ENCODE measurements at places on chromosomes 2 and 18. TPM values are rescaled to one million over a fixed set of nuclear protein-coding genes. Genes with fewer than 3 reads are reported as not detected.

GRCh38 chr2:211898702-211899101 is 639.9 kb downstream of the ERBB4 start:
- no peak overlapping the region for H3K4me3 ChIP-seq
- no peak for DNase-seq
- H3K4me1 ChIP-seq = no peaks in the 10 kb centered on the region

GRCh38 chr2:214376618-214377285 is 34.1 kb upstream of the VWC2L start:
- no peaks in the 10 kb centered on the region for H3K36me3 ChIP-seq
- H3K4me1 ChIP-seq = no peaks in the 10 kb centered on the region
- no peak overlapping the region for H3K27ac ChIP-seq
- DNase-seq = no peak
- H3K27me3 ChIP-seq = no peaks in the 10 kb centered on the region

DNA sequence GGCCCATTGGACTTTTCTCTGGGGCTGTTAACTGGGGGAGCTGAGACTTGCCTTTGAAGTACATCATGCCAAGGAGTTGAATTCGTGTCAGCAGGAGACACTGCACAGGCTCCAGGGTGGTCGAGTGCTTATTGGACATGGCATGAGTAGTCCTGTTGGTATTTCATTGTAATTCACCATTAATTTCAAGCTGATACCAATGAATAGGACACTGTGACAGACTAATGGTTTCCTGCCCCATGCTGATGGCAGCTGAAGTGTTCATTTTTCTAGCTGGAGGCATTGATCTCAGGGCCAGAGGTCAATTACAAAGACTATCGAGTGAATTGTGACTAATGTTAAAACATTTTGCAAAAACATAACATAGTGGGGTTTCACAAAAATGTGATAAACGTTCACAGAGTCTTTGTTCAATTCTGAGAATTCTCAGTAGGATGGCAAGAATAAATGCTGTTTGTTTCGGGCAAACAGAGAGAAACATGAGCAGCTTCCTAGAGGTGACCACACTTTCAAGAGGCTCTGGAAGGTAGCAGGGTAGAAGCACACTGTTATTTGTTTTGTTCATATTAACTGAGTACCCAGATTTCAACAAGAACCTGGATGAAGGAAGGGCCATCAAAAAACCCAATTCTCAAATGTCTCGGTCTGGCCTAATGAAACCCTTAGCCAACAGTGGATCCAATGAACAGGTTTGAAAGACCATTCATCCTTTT is 90.6 kb upstream of the ARL4C start:
- H3K27me3 ChIP-seq = no peaks in the 10 kb centered on the region
- no peak overlapping the region for H3K27ac ChIP-seq
- H3K4me3 ChIP-seq = no peak overlapping the region
- no peaks in the 10 kb centered on the region for H3K4me1 ChIP-seq

DNA sequence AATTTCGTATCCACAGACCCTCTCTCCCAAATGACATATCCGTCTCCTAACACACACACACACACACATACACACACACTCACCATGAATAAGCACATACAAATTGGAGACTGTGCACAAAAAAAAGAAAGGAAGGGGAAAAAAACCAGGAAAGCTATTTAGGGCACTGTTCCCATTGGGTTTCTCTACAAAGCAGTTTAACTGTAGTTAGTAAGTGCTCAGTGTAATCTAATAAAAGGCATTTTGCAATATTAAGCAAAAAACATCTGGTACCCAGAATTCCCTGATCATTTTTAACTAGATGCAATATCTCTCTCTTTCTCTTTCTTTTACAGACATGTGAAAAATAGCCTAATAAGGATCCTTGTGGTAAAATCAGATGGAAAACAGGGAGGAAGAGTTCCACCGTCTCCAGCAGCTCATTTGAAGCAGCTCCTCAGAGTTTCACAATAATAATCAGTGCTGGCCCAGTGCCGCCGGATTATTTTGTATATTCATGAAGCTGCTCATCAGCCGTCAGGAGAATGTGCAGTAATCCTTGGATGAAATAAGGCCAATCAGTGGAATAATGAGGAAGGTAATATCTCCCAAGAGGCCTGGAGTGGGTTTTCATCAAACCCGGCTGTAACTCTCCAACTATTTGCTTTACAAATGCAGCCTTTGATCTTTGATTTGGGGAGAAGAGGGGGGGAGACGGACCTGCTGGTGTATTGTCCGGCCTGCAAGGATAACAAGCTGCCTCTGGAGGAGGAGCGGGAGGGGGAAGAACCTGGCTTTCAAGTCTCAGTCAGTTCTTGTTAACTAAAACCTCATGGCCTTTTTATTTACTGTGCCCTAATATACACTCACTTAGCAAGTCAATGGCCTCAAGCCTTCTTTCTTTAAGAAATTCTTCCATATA is 227.6 kb upstream of the SMIM21 start:
- H3K4me3 ChIP-seq = no peak overlapping the region
- no peaks in the 10 kb centered on the region for H3K36me3 ChIP-seq
- no peaks in the 10 kb centered on the region for H3K27me3 ChIP-seq

GRCh38 chr18:27824841-27825681 is 351.9 kb downstream of the CDH2 start:
- no peak for DNase-seq
- H3K27ac ChIP-seq = no peak overlapping the region
- H3K27me3 ChIP-seq = no peaks in the 10 kb centered on the region
- H3K36me3 ChIP-seq = no peaks in the 10 kb centered on the region
- no peaks in the 10 kb centered on the region for H3K4me1 ChIP-seq

GRCh38 chr2:238142382-238143205 is 4.1 kb downstream of the KLHL30 start:
- H3K4me1 ChIP-seq = peaks cover 43% of the 10 kb centered on the region
- no peaks in the 10 kb centered on the region for H3K27me3 ChIP-seq
- no peak overlapping the region for H3K4me3 ChIP-seq
- peak overlapping the region; percentile 22 for H3K27ac ChIP-seq

GRCh38 chr2:239200646-239201530 is 199.9 kb downstream of the HDAC4 start:
- DNase-seq = no peak
- H3K4me3 ChIP-seq = no peak overlapping the region
- H3K4me1 ChIP-seq = peaks cover 31% of the 10 kb centered on the region

DNA sequence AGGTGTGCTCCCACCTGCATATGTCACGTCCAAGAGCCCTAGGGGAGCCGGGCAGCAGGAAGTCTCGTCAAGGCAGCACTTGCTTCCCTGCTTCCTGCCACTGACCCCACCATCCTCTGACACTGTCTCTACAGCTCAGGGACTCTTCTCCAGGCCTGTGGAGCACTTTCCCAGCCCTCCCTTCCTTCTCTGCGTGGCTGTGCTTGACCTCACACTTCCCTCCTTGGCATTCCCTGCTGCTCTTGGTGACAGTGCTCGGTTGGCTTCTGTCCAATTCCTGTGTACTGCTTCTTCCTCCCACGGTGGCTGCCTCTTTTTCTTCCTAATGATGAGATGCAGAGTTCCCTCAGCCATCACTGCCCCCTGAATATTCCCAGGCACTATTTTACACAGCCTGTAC is 2.8 kb downstream of the CIDEA start:
- no peak overlapping the region for H3K27ac ChIP-seq
- no peak for DNase-seq
- peaks cover 28% of the 10 kb centered on the region for H3K27me3 ChIP-seq
- H3K4me1 ChIP-seq = peaks cover 6% of the 10 kb centered on the region

DNA sequence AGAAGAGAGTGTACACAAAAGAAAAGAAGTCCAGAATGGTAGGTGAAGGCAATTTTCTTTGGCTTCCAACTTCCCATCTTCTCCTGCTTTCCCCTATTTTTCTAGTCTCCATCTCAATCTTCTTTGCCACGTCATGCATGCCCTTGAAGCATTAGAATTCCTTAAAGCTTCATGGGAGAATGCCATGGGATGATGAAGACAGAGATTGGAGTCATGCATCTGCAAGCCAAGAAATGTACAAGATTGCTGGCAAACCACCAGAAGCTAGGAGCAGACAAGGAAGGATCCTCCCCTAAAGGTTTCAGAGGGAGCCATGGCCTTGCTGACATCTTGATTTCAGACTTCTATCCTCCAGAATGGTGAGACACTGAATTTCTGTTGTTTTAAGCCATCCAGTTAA is 305.9 kb downstream of the HRH4 start:
- H3K27ac ChIP-seq = no peak overlapping the region
- no peaks in the 10 kb centered on the region for H3K4me1 ChIP-seq
- DNase-seq = no peak
- no peak overlapping the region for H3K4me3 ChIP-seq
- H3K36me3 ChIP-seq = no peaks in the 10 kb centered on the region
- no peaks in the 10 kb centered on the region for H3K27me3 ChIP-seq

GRCh38 chr18:11993264-11993916 is 12.1 kb downstream of the IMPA2 start:
- no peaks in the 10 kb centered on the region for H3K27me3 ChIP-seq
- no peak for DNase-seq
- no peaks in the 10 kb centered on the region for H3K36me3 ChIP-seq
- peak overlapping the region; percentile 83 for H3K27ac ChIP-seq
- H3K4me3 ChIP-seq = no peak overlapping the region

- peaks cover 8% of the 10 kb centered on the region for H3K36me3 ChIP-seq
- no peak for DNase-seq
- H3K27me3 ChIP-seq = no peaks in the 10 kb centered on the region
- H3K4me1 ChIP-seq = peaks cover 9% of the 10 kb centered on the region
- H3K27ac ChIP-seq = no peak overlapping the region
- no peak overlapping the region for H3K4me3 ChIP-seq
Observed at GRCh38 chr2:181058378-181059269, 78.2 kb downstream of the UBE2E3 start.

DNA sequence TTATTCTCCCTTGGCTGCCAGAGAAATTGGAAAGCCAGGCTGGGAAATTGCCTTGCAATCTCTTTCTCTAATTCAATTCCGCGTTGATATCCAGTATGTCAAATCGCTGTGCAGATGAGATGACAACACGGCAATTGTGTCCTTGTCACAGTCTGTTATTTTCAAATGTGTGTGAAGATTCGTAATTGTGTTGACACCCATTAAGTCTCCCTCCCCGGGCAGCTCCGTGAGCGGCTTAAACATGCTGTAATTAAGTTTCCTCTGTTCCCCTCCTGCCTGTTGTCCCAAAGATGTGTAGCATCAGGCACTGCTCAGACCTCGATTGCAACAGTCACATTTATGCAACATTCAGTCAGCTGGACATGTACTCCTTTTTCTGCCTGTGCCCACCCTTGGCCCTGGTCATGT is 209.5 kb downstream of the LPIN1 start:
- no peaks in the 10 kb centered on the region for H3K4me1 ChIP-seq
- DNase-seq = no peak
- no peaks in the 10 kb centered on the region for H3K27me3 ChIP-seq
- H3K36me3 ChIP-seq = no peaks in the 10 kb centered on the region
- no peak overlapping the region for H3K27ac ChIP-seq

DNA sequence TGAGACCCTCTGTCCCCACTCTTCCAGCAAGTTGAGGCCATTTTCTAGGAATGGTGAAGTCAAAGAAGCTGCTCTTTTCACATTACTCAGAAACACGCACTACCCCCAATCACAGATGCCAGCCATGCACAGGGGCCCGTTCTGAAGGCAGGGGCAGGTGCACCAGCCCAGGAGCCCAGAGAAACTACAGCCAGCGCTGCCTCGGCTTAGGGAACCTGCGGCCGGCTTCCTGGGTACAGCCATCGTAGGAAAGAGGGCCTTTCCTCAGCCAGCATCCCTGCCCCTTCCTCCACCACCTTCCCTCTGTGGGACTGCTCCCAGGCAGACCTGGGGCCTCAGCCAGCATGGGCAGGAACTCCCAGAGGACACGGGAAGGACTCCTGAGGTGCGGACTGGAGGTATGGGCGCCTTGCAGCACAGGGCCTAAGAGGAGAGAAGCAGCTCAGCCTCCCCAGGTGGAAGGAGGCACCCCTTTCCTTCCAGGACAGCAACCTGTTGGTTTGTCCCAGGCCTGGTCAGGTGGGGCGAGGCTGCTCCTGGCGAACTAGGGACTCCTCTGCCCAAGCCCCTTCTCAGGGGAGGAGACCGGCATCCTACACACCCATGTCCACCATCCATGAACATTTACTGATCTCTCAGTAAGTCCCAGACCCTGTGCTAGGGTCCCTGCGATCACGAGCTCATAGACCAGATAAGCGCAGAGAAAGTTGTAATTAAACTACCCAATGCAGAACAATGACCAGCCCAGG is 99.0 kb upstream of the ID2 start:
- H3K27ac ChIP-seq = peak overlapping the region; percentile 64
- DNase-seq = no peak
- peaks cover 9% of the 10 kb centered on the region for H3K4me1 ChIP-seq
- peak overlapping the region; percentile 32 for H3K4me3 ChIP-seq

DNA sequence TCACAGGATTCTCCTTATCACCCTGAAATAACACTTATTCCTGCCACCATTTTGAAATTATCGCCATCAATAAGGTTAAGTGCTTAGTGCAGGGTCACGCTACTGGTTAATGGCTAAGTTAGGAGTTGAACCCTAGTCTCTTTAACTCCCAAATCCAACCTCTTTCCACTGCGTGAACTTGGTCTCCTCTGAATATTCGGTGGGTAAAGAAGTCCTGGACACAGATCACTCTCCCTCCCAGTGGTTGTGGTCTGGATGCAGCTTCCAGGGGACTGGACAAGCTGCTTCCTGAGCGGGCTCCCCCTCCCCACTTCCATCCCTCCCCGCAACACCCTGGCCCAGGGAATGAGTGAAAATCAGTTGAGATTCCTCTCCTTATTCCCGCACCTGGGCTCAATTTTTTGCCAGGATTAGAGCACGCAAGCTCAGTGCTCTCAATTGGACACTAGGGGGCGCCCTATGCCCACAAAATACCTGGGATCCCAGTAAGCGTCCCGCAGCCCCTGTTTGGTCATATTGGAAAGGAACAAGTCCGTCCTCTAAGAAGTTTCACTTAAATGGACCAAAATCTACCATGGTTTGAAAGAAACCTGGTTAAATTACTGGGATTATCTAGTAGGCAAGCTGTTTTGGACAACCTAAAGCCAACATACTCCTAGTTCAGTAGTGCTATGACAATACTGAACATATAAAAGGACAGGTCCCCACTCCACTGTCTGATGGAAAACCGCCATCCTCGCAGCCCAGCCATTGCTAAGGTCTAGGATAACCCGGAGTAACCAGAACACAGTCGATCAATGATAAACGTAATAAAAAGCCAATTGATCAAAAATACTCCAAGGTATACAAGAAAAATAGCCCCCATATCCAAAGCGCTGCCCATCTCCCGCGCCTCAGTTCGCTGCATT is 40.4 kb downstream of the DHRS9 start:
- H3K27me3 ChIP-seq = no peaks in the 10 kb centered on the region
- no peak overlapping the region for H3K27ac ChIP-seq
- H3K4me3 ChIP-seq = no peak overlapping the region
- H3K4me1 ChIP-seq = peaks cover 5% of the 10 kb centered on the region
- H3K36me3 ChIP-seq = no peaks in the 10 kb centered on the region

AQP12B gene
- polyA plus RNA-seq = not detected

CABYR gene
- not detected for polyA plus RNA-seq

MCEE gene
- 31.2 TPM for polyA plus RNA-seq

ALLC gene
- polyA plus RNA-seq = not detected

LTBP1 gene
- polyA plus RNA-seq = 11.0 TPM

TEX44 gene
- polyA plus RNA-seq = not detected

C2orf76 gene
- polyA plus RNA-seq = 23.8 TPM

ABCG5 gene
- not detected for polyA plus RNA-seq

All from stomach (tissue), 19 donors.